ENCODE measurements at places on chromosomes 12 and 14.

DNA sequence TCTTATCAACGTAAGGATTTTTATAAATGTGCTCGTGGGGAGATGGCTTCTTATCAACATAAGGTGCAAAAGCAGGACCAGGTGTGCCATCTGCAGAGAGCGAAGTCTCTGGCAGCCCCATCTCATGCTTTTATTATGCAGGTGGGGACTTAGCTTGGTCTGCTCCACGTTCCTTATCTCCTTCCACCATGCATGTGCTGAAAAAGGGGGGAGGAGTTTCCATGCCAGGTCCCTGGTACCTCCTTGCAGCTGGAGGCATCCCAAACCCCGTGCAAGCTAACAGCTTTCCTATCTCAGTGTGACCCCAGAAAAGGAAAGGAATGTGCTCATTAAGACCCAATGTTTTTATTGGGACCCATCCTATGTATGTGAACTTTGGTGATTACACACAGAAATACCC is 608.5 kb downstream of the TMEM121 start:
- DNase-seq, result no peak

- no peak for DNase-seq
Measured at GRCh38 chr14:65252482-65253255, 150.4 kb upstream of the MAX start.

- no peak for DNase-seq
Measured at GRCh38 chr14:64825006-64825405, 54.7 kb downstream of the SPTB start.

- DNase-seq, result no peak
Measured at GRCh38 chr14:71686677-71687076, 245.6 kb upstream of the RGS6 start.

DNA sequence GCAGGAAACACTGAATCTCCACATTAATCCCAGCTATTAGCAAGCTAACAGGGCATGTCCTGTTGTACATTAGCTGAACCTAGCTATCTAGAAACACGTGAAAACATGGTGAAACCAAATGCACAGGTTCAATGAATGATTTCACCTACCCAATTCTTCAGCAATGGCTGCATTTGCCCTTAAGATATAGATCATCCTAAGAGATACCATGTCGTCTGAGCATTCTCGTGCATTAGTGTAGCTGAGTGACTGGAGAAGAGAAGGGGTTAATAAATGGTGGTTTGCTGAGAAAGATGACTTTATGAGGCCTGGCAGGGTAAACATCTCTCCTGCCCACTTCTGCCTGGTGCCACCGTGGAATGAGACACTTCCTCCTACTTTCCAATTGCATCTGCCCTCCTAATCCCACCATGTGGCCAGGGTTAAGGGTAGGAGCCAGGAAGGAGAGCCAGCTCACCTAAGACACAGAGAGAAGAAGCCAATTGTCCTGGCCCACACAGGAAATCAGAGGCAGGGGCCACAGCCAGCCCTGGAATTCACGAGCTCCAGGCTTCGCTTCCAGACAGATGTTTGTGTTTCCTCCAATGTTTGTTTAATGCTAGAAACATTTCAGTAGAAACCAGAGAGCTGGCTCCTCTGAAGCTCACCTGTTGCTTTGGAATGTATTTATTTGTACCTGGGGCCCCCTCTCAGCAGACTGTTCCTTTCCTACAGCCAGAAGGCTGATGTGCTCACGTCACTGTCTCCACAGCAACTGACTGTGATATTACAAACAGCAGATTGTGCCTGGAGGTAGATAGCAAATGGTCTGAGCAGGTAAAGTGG is 126.0 kb upstream of the PARP11 start:
- DNase-seq, result no peak

DNA sequence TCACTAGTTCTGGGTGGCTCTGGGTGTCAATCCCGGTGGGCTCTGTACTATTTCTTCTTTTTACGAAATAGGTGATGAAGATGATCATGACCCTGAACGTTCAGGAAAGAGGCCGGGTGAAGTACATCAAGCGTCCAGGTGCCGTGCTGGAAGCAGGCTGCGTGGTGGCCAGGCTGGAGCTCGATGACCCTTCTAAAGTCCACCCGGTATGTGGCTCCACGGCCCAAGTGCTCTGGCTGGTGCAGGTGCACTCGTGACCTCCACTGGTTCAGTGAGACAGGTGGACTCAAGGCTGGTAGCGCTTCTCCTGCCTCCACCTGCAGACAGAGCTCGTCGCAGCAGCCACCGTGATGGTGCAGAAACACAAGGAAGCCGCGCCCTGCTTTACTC is 85.1 kb downstream of the ACACB start:
- no peak for DNase-seq

DNA sequence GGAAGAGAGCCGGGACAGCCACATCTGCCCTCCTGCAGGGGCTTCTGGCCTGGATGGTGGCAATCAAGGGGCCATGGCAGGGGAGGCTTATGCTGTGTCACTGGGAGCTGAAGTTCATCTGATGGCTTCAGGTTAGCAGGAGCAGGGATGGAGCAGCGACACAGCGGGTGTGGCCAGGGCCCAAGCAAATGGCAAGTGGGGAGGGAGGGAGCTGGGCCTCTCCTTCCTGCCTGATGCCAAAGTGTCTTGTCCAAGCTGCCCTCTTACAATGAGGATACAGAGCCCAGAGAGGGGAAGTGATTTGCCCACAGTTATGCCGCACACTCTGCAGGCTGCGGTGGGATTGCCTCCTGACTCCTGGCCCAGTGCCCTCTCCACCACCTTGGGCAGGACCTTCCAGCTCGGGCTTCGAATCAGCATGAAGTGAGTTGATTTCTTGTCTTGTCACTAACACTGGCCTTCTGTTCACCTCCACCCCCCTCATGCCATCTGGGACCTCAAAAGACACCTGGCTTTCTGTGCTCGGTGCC is 51.3 kb downstream of the IQSEC3 start:
- DNase-seq, result no peak

DNA sequence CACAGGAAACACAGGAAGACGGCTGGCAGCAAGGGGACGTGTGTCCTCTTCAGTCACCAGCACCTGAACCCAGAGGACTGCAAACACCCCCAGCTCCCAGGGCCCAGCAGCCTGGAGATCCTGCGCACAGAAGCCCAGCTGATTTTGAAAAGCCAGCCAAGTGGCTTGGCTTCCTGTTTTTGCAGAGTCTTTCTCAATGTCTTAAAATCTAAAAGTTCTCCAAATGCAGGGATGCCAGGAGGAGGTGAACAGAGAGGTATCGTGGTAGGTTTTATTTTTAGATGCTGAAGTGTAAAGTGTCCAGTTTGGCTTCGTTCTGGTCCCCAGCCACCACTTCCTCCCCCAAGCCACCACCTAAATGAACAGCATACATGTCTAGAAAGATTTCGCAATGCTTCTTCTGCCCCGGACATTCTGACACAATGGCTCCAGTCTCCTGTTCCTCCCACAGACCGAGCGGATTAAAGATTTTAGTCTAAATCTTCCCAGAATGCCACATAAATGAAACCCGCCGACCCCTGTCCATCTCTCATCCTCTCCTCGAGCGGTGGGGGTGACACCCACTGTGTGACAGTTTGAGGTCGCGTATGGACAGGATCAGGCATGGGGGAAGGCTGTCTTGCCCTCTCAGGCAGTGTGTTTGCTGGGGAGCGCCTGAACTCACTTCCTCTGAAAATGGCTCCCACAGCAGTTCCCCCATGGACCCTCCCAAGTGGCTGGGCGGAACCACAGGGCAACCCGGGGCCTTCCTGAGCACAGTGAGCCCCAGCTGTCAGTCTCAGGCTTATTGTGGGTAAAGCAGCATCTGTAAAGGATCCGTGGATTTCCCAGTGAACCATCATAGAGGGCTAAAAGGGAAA is 41.6 kb downstream of the ITPK1 start:
- no peak for DNase-seq

GRCh38 chr12:120466560-120467315 is 2.8 kb downstream of the SRSF9 start:
- no peak for DNase-seq
